ENCODE measurements at places on chromosomes 12 and 14.

DNA sequence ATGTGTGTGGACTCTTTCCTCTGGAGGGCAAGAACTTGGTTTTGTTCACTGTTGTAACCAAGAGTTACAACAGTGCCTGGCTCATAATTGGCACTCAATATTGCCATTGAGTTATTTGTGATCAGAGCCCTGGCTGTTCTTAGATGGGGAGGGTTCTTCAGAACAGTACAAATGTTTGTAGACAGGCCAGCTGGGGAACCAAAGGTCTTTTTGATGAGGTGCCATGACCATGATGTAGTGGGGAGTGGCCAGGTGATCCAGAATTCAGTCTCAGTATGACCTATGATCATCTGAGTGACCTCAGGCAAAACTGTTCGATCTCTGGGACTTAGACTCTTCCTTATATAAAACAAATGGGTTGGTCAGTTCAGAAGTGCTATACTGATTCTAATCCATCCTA lies 3.3 kb upstream of the PRKAB1 start:
- DNase-seq: no peak

GRCh38 chr14:36241183-36241582 lies 64.7 kb upstream of the PTCSC3 start:
- DNase-seq: no peak

DNA sequence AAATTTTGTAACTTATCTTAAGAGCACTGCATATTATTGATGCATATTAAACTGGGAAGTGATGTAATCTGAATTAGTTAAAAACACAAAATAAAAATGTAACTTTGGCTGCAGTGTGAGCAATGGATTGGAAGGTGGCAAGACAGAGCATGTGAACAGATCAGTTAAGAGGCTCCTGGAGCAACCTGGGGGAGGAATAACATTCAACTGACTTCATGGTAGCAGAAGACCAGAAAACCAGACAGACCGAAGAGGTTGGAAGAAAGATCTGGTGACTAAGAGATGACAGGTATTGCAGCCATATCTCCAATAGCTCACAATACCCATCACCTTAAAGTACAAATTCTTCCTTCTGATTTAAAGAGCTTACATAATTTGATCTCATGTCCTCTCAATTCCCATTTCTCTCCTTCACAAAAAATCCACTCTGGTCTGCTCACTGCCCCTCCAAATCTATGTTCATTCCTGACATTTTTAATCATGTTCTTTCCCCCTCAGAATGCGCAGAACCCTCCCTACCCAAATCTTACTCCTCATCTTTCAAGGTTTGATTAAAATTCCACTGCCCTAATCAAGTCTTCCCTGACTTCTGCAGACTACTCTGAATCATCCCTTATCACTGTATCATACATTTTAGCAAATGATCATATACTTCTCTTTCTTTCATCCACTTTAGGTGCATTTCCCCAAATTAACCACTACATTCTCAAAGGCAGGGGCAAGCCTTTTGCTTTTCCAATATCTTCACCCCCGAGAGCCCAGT lies 51.5 kb downstream of the DUSP16 start:
- no peak for DNase-seq

GRCh38 chr12:56080556-56081138 lies 682 bp downstream of the ERBB3 start:
- no peak for DNase-seq

GRCh38 chr12:29519585-29520182 lies 22.2 kb upstream of the OVCH1 start:
- DNase-seq: peak; percentile 17

DNA sequence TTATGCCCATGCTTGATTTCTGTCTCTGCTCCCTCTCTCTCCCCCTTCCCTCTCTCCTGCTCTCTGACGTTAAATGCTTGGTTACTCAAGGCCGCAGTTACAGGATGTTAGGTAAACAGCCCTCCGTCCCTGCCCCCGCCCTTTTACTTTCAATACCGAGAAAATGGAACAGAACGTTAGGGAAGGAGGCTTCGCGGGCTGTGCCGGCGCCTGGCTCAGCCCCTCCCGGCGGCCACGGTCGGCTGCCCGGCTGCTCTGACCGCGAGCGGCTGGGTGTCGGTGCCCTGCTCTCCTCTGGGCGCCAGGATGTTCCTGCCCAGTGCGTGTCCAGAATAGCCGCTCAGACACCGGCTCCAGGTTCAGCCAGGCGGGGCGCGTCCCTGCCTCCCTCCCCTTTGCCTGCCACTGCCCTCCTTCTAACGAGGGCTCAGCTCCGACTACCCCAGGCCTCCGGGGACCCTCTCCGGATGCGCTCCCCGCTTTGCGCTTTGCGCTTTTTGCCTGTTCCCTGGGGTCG lies 166.1 kb downstream of the ADCK1 start:
- no peak for DNase-seq

DNA sequence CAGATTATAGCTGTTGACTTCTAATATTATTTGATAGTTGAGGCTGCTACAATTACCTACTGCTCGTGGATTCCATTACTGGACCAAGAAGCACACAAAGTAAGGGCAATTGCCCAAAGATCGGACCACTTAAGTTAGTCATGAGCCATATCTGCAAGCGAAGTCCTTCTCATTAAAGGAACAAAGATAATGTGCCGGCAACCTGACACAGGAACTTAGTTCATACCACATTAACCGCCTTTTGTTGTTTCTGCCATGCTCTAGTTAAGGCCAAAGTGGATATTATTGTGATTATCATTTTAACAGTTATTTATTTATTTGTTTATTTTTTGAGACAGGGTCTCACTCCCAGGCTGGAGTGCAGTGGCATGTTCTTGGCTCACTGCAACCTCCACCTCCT lies 38.1 kb upstream of the TMED10 start:
- no peak for DNase-seq

- DNase-seq: no peak
Observed at GRCh38 chr14:102154821-102155549, 15.3 kb downstream of the WDR20 start.

DNA sequence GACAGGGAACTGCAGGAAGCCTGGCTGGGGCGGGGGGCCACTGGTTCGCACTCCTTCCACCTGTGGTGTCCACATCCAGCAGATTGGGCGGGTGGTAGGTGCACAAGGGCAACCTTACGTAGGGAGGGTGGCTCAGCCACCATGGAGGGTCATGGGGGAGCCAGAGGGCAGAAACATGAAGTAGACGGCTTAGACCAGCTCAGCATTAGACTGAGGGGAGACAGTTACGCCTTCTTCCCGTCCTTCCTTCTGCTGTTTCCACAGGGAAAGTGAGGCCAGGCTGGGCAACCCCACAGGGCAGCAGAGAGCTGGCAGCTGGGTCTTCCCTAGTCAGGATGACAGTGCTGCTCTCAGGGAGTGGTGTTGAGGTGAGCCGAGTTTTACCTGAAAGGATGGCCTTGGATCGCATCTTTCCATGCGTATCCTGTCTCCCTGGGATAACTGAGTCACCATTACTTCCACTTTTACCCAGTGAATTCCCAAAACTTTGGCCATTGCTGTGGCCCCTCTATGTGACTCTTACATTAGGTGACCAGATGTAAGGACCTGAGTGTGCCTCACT lies 170.0 kb upstream of the GZMB start:
- DNase-seq: no peak

GRCh38 chr14:75196468-75196867 lies 20.1 kb upstream of the TMED10 start:
- DNase-seq: no peak

DNA sequence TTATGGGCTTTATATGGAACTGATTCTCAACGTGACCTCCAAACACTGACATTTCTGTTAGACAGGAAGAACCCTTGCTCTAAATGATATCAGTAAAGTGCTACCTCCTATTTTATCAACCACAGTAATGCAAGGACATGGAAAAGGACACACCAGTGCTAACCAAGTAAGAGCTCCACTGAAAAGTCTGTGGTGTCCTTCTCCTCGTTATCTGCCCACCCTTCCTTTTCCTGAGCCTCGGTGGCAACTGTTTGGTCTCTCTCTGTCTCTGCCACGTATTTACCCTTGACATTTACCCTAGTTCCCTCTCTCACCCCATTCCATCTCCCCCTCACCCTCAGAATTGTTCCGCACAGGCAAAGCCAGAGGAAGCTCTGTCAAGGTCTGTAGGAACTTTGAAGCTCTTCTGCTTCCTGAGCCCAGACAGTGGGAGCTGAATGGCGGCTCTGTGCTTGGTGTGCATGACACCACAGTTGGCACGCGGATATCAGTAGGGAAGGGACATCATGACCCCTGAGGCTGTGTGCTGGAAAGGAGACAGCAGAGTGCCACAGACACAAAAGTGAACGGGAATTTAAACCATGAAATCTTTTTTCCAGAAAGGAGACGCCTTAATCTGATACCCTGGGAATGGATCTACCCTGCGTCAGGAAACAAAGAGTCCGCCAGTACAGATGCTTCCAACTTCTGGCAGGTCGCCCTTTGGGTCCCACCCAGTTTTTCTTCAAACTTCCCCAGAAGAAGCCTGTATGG lies 50.8 kb downstream of the NTN4 start:
- DNase-seq: no peak
